ENCODE measurements at places on chromosomes 11 and 22.

DNA sequence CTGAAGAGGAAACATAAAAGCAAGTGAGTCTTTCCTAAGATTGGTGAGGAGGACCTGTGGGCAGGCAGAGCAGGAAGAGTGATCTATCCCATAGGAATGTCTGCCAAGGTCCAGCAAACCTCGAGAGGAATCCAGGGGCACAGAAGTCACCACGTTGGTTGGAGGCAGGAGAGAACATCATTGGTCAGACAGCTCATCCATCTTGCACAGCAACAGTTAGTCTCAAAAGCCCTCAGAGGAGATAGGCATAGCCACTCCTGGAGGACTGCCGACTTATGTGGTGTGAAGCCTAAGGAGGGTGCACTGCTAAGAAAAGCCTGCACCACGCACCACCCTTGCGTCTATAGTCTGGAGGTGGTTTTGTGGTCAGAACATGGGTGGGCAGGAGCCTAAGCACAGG, 109.1 kb downstream of the RASSF10 start:
- DNase-seq = no peak

GRCh38 chr11:87463486-87464102, 425.9 kb downstream of the TMEM135 start:
- DNase-seq = no peak

DNA sequence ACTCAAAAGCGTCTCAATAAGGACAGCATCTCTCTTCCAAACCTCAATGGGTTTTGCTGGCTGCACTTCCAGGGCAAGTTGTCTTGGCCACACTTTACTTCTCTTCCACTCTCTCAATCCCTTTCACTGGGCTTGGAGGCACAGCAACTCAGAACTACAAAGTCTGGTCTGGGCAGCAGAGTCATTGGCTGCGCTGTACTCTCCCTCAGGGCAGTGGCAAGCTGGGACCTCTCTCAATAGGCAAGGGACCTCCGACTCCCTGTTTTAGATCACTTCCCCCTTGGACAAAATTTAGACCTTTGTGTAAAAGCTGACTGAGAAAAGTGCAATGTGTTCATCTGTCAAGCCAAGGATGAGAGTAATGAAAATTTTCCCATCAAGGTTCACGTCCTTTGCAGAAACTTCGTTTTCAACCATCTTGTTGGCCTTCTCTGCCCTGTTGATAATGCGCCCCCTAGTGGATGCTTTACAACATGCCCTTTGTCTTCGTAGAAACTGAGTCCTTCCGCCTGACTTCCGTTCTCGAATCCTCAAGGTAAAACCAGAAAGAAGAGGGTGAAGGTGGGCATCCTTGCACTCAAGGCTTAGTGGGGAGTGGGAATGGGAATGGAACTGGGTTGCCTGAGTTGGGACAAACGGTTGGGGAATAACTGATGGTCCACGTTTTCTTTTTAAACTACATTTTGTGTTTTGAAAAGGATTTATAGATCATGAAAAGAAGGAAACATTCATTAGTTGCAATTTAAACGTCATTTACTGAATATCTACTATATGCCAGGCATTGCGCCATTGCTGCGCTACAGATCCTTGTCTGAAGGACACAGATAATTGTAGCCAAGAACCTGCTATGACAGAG, 99.1 kb downstream of the CD44 start:
- DNase-seq = peak; percentile 68

DNA sequence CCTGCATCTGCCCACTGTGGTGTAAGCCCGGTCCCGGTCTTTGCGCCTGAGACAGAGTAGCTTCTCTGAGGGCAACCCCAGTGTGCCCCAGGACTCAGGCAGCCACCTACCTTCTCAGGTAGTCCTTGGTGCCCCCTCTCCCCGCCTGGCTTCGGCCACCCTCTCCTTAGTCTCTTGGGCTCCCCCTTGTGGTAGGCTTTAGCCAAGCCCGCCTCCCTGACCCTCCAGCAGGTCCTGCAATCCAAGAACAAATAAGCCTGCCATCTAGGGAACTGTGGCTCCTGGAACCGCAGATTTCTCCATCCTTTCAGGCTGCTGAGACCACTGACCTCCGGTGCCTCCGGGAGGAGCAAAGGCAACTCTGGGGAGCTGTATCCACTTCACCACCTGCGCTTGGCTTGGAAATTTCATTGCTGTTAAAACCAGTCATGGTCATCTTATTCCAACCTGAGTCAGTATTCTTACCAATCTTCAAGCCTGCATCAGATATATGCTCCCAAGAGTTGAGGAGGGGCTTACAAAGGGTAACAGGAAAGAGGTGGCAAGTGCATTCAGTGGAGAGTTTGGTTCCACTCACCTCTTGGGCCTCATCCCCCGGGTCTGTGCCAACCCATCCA, 52.8 kb upstream of the TENM4 start:
- DNase-seq = peak; percentile 23

- no peak for DNase-seq
Observed at GRCh38 chr11:19368726-19369375, 128.1 kb upstream of the E2F8 start.

- DNase-seq = no peak
Observed at GRCh38 chr11:72203163-72203562, 11.2 kb downstream of the FOLR1 start.

DNA sequence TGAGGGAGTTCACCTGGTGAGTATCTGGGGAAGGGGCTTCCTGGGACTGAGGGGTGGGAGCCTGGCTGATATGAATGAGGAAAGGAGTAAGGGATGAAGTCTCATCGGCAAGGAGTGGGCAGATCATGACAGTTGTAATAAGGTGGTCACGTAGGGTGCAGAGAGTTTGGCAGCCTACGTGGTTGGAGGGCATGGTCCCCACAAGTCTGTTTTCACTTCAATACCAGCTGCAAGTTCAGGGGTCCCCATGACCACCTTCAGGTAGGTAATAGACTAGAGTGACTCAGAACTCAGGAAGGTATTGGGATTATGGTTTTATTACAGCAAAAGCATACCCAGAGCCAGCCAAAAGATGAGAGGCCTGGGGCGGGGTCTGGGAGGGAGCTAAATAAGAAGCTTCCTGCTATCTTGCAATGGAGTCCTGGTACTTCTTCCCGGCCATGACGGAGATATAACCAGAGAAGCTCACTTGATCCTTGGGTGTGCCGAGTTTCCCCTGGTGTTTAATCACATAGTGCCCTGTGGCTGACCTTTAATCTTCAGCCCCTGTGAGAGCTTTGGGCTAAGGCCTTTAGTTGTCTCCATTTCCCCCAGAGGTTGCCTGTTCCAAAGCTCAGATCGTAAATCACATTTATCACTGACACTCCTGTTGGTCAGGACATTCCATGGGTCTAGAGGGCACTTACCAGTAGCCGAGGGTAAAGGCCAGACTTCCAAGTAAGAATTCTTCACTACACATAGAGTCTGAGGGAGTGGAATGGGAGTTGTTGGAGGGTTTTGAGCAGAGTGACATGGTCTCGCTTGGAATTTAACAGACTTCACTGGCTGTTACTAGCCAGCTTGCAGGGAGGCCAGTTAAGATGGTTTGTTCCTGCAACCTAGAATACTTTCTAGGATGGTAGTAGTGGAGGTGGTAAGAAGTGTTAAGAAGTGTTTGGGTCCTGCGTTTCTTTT, 9.1 kb downstream of the SLC3A2 start:
- DNase-seq = no peak

GRCh38 chr11:129323896-129324502, 51.6 kb upstream of the BARX2 start:
- no peak for DNase-seq

GRCh38 chr11:59266491-59266890, 53.8 kb upstream of the MPEG1 start:
- DNase-seq = no peak

GRCh38 chr11:113174882-113175281, 139.5 kb upstream of the TTC12 start:
- no peak for DNase-seq

- DNase-seq = peak; percentile 82
Observed at GRCh38 chr11:78715639-78716311, 141.1 kb upstream of the NARS2 start.

GRCh38 chr22:50612528-50613221, 12.1 kb downstream of the MAPK8IP2 start:
- no peak for DNase-seq

- DNase-seq = no peak
Observed at GRCh38 chr11:115214644-115215234, 289.5 kb downstream of the CADM1 start.

Measured in NCI-H187 (cell line).